ENCODE measurements at places on chromosomes 5 and 9. TPM values are rescaled to one million over a fixed set of nuclear protein-coding genes. Genes with fewer than 3 reads are reported as not detected.

DNA sequence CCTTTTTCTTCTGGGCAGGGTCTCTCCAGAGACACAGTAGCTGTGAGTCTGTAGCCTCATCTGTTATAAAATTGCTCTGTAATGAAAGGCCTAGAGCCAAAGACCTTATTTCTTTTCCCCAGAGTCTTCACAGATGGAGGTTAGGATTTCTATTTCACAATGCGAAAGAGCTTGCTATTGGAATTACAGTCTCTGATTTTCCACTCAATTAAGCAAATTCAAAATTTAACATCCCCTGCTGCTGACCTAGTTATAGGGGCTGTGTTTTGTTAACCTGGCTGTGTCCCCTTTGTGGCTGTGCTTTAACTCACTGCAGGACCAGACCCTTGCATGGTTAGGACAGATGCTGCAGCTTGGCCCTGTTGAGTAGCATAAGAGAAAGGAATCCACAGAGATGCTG, 190.3 kb upstream of the NMUR2 start:
- H3K4me1 ChIP-seq = no peaks in the 10 kb centered on the region
- no peaks in the 10 kb centered on the region for H3K27me3 ChIP-seq
- H3K4me3 ChIP-seq = no peak overlapping the region
- no peak for DNase-seq
- no peaks in the 10 kb centered on the region for H3K36me3 ChIP-seq

The TTC23L gene
- total RNA-seq = 1.3 TPM

- no peaks in the 10 kb centered on the region for H3K36me3 ChIP-seq
- no peak overlapping the region for H3K4me3 ChIP-seq
- H3K27ac ChIP-seq = no peak overlapping the region
Observed at GRCh38 chr5:8615142-8615858, 746.4 kb downstream of the MTRR start.

- no peak for DNase-seq
- no peaks in the 10 kb centered on the region for H3K36me3 ChIP-seq
- H3K4me1 ChIP-seq = peaks cover 25% of the 10 kb centered on the region
- no peak overlapping the region for H3K4me3 ChIP-seq
- no peaks in the 10 kb centered on the region for H3K27me3 ChIP-seq
Observed at GRCh38 chr5:74541381-74541781, 99.1 kb downstream of the ENC1 start.

GRCh38 chr5:83720836-83721537, at the start of gene HAPLN1:
Gene HAPLN1 (minus strand): TSS chr5:83720855. CDS start chr5:83673523, 47,332 bp downstream.
- peaks cover 24% of the 10 kb centered on the region for H3K27me3 ChIP-seq
- no peaks in the 10 kb centered on the region for H3K36me3 ChIP-seq
- H3K4me1 ChIP-seq = peaks cover 9% of the 10 kb centered on the region
- no peak within 1 kb of the TSS for H3K27ac ChIP-seq

The THG1L gene
- 11.3 TPM for total RNA-seq

The C5orf58 gene
- total RNA-seq = not detected

- H3K4me3 ChIP-seq = no peak overlapping the region
- no peak for DNase-seq
- peak overlapping the region; percentile 41 for H3K27ac ChIP-seq
Observed at GRCh38 chr9:27475057-27475595, 49.0 kb upstream of the IFNK start.

GRCh38 chr9:14341437-14342122, 27.6 kb upstream of the NFIB start:
- H3K27me3 ChIP-seq = peaks cover 13% of the 10 kb centered on the region
- no peaks in the 10 kb centered on the region for H3K36me3 ChIP-seq
- H3K4me1 ChIP-seq = peaks cover 15% of the 10 kb centered on the region

The PCDHA10 gene
- 1.5 TPM for total RNA-seq

GRCh38 chr5:172800088-172800551, 29.1 kb upstream of the DUSP1 start:
- no peaks in the 10 kb centered on the region for H3K27me3 ChIP-seq
- peaks cover 56% of the 10 kb centered on the region for H3K4me1 ChIP-seq
- peak; percentile 92 for DNase-seq

DNA sequence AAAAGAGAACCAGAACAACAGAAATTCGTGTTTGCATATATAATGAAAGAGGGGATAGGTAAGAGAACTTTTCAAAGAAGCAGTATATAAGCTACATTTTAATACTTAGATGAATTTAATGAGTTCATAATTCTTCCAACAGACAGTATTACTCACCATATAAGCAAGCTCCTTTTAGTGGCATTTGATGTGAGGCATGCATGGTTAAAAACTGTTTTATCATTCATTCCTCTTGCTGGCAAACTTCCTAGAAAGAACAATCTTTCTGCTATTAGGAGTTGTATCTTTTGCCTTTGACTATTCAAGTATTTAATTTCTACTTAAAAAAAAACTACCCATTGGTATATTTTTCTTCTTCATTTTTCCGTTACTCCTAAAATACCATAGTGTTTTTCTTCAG, 65.7 kb upstream of the EIF4EBP3 start:
- H3K27ac ChIP-seq = no peak overlapping the region
- H3K4me3 ChIP-seq = no peak overlapping the region
- no peak for DNase-seq

- peak; percentile 52 for DNase-seq
- no peaks in the 10 kb centered on the region for H3K36me3 ChIP-seq
- peak overlapping the region; percentile 55 for H3K4me3 ChIP-seq
- H3K27ac ChIP-seq = peak overlapping the region; percentile 90
- H3K27me3 ChIP-seq = peaks cover 91% of the 10 kb centered on the region
Observed at GRCh38 chr5:2752821-2753439, 1.5 kb upstream of the IRX2 start.

DNA sequence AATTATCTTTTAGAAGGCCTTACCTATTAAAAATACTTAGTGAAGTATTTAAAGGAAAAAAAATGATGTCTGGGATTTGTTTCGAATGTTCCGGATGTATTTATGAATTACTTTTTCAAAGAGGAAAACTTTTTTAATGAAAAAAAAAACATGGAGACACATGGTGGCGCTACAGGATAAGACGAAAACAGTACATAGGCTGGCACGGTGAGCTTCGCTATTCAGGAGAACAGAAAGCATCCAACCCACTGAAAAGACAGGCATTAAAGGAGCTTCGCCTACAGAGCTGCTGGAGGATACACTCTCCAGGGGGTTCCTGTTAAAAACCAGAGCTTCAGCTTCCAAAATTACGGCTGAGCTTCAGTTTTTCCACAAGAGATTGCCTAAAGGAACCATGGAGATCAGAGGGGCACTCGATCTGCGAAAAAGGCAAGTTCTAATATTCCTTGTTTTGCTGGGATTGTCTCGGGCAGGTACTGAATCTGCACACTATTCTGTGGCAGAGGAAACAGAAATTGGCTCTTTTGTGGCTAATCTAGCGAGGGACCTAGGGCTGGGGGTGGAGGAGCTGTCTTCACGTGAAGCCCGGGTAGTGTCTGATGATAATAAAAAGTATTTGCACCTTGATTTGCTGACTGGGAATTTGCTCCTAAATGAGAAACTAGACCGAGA, at the start of gene PCDHB14:
TSS of gene PCDHB14 (plus strand) at position 232 of the 672 bp plus-strand sequence. CDS start at position 395, 163 bp downstream.
- no peak within 1 kb of the TSS for H3K27ac ChIP-seq
- no peak for DNase-seq
- peak within 1 kb of the TSS; percentile 31 for H3K4me3 ChIP-seq
- H3K27me3 ChIP-seq = no peaks in the 10 kb centered on the region

- DNase-seq = no peak
- peaks cover 17% of the 10 kb centered on the region for H3K4me1 ChIP-seq
- H3K4me3 ChIP-seq = peak overlapping the region; percentile 89
- H3K27me3 ChIP-seq = no peaks in the 10 kb centered on the region
- peaks cover 31% of the 10 kb centered on the region for H3K36me3 ChIP-seq
- peak overlapping the region; percentile 99 for H3K27ac ChIP-seq
Observed at GRCh38 chr5:138339091-138339456, 1.0 kb downstream of the FAM53C start.

The INSL6 gene
- not detected for total RNA-seq

The ACOT12 gene
- not detected for total RNA-seq

The C1QTNF3 gene
- 6.7 TPM for total RNA-seq

The DEPDC1B gene
- total RNA-seq = 0.30 TPM

The CCDC192 gene
- not detected for total RNA-seq

- no peak overlapping the region for H3K27ac ChIP-seq
- H3K4me3 ChIP-seq = no peak overlapping the region
- H3K36me3 ChIP-seq = no peaks in the 10 kb centered on the region
- H3K4me1 ChIP-seq = no peaks in the 10 kb centered on the region
- no peak for DNase-seq
Observed at GRCh38 chr5:160233215-160233614, 3.9 kb downstream of the FABP6 start.

- peak overlapping the region; percentile 11 for H3K4me3 ChIP-seq
- DNase-seq = no peak
- no peaks in the 10 kb centered on the region for H3K36me3 ChIP-seq
- peaks cover 77% of the 10 kb centered on the region for H3K27me3 ChIP-seq
- H3K4me1 ChIP-seq = peaks cover 18% of the 10 kb centered on the region
- no peak overlapping the region for H3K27ac ChIP-seq
Observed at GRCh38 chr5:176620333-176620981, 9.9 kb downstream of the SNCB start.

GRCh38 chr5:34957857-34958690, 28.7 kb downstream of the DNAJC21 start:
- no peaks in the 10 kb centered on the region for H3K27me3 ChIP-seq
- no peaks in the 10 kb centered on the region for H3K4me1 ChIP-seq
- no peak overlapping the region for H3K4me3 ChIP-seq
- peaks cover 36% of the 10 kb centered on the region for H3K36me3 ChIP-seq

The SPOUT1 gene
- 32.1 TPM for total RNA-seq

- no peaks in the 10 kb centered on the region for H3K27me3 ChIP-seq
- DNase-seq = peak; percentile 64
- H3K36me3 ChIP-seq = peaks cover 12% of the 10 kb centered on the region
- H3K4me3 ChIP-seq = peak overlapping the region; percentile 93
Observed at GRCh38 chr9:75086541-75087288, 1.2 kb downstream of the NMRK1 start.

- H3K27me3 ChIP-seq = no peaks in the 10 kb centered on the region
- peaks cover 5% of the 10 kb centered on the region for H3K4me1 ChIP-seq
- peaks cover 90% of the 10 kb centered on the region for H3K36me3 ChIP-seq
- no peak overlapping the region for H3K4me3 ChIP-seq
Observed at GRCh38 chr9:124403246-124403645, 12.0 kb downstream of the PSMB7 start.

GRCh38 chr9:656926-657568, 184.4 kb upstream of the DMRT1 start:
- H3K4me3 ChIP-seq = no peak overlapping the region
- no peaks in the 10 kb centered on the region for H3K36me3 ChIP-seq
- DNase-seq = no peak
- H3K4me1 ChIP-seq = peaks cover 49% of the 10 kb centered on the region
- peak overlapping the region; percentile 13 for H3K27ac ChIP-seq

- peaks cover 8% of the 10 kb centered on the region for H3K4me1 ChIP-seq
- no peaks in the 10 kb centered on the region for H3K36me3 ChIP-seq
- peaks cover 62% of the 10 kb centered on the region for H3K27me3 ChIP-seq
- no peak overlapping the region for H3K27ac ChIP-seq
- no peak overlapping the region for H3K4me3 ChIP-seq
Observed at GRCh38 chr9:130323051-130323745, 57.6 kb downstream of the HMCN2 start.

The DUSP1 gene
- total RNA-seq = 367 TPM

GRCh38 chr9:114288193-114289091, 34.5 kb upstream of the ORM1 start:
- no peaks in the 10 kb centered on the region for H3K4me1 ChIP-seq
- no peaks in the 10 kb centered on the region for H3K27me3 ChIP-seq
- no peak overlapping the region for H3K4me3 ChIP-seq
- peak; percentile 37 for DNase-seq

DNA sequence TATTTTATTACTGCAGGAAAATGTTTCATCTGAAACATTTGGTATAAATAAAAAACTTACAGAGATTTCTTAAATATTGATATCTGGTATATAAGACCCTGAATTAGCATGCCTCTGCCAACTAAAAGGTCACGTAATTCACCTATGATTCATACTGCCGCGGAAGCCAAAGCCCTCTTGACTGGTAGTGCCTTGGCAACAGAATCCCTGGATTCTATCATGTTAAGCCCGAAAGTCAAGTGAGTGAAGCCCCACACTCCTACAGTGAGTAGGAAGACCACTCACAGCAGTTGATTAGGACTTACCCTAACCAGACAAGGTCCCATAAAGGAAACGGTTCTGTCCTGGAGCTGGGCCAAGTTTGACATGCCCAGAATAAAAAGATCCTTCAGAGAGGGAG, 175.6 kb upstream of the NREP start:
- H3K4me1 ChIP-seq = peaks cover 7% of the 10 kb centered on the region
- no peak overlapping the region for H3K27ac ChIP-seq
- DNase-seq = no peak
- no peak overlapping the region for H3K4me3 ChIP-seq

DNA sequence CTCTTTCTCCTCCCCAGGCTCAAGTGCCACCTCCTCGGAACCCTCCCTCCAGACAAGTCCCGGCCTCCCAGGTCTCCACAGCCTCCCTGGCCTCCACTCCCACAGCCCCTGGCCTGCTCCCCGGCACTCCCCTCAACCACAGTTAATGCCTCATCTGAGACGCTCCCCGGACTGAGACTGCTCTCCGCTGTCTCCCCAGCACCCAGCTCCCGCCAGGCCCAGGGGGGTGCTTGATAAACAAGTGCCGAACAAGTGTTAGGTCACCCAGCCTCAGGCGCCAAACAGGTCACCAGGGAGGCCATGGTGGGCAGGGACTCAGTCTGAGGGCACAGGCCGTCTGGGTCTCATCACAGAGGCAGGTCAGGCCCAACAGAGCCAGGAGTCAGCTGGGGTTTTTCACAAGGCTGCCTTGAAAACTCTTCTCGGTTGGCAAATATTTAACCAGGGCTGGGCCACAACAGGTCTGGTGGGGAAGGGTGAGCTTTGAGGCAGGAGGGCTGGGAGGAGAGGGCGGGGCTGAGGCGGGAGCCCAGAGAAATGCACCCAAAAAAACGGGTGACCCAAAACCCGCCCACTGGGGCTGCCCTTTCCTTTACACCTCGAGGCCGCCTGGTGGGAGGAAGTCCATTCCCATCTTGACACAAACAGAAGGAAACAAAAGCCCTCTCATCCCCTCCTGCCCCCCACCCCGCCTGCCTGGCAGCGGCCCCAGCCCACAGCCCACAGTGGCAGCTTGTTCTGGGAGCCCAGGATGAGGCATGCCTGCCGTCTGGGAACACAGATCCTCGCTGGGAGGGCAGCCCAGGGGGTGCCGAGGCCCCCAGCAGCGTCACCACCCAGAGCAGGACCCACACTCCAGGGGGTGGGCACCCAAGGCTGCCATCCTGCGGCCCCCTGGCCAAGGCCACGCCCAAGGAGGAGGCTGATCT, 66.6 kb upstream of the STXBP1 start:
- no peak overlapping the region for H3K4me3 ChIP-seq
- peaks cover 13% of the 10 kb centered on the region for H3K36me3 ChIP-seq
- H3K27ac ChIP-seq = peak overlapping the region; percentile 80
- peak; percentile 87 for DNase-seq

The MARCHF6 gene
- 136 TPM for total RNA-seq

Measured in lower lobe of right lung (tissue), 2 donors.